ENCODE measurements at places on chromosomes 5 and 9.

GRCh38 chr5:102411-103043, 10.6 kb downstream of the PLEKHG4B start:
- no peak for DNase-seq

- no peak for DNase-seq
These were observed 829.6 kb upstream of the ZNF608 start for GRCh38 chr5:125575891-125576505.

- DNase-seq: peak; percentile 21
These were observed 8.8 kb upstream of the IGFBPL1 start for GRCh38 chr9:38432922-38433510.

DNA sequence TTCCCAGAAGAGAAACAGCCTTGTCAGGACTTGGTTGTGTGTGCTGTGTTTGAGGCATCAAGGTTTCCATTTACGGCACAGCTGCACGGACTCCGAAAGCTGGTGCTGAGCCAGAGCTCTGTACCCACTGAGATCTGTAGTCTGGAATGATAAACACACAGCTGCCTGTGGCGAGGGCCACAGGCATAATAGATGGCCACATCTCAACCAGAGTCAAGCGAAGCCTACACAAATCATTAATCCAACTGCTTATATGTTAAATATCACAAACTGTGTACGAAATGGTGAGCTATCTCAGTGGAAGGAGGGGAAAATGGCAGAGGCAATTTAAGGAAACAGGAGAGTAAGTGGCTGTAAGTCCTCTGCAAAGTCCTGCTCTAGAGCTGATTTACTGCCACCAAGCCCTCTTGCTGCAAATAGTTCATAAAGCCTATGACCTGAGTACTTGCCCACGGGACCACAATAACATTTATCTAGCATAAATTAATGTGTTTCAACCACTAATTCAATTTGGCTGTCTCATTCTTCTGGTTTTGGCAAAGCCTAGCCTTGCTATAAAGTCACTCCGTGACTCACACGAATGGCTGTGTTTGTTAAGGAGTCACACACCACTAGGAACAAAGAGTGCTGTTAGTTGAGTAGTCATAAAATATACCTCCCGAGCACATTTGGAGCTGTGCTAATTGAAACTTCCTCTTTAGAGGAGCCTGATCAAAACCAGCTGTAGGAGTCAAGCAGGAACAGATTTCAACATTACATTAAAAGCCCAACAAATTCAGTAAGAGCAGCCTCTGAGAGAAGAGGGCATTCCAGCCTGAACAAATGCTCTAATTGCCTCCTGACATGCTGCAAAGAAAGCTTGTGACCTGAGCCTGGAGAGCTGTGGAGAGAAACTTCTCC, 738.6 kb upstream of the ZNF608 start:
- DNase-seq: peak; percentile 99

DNA sequence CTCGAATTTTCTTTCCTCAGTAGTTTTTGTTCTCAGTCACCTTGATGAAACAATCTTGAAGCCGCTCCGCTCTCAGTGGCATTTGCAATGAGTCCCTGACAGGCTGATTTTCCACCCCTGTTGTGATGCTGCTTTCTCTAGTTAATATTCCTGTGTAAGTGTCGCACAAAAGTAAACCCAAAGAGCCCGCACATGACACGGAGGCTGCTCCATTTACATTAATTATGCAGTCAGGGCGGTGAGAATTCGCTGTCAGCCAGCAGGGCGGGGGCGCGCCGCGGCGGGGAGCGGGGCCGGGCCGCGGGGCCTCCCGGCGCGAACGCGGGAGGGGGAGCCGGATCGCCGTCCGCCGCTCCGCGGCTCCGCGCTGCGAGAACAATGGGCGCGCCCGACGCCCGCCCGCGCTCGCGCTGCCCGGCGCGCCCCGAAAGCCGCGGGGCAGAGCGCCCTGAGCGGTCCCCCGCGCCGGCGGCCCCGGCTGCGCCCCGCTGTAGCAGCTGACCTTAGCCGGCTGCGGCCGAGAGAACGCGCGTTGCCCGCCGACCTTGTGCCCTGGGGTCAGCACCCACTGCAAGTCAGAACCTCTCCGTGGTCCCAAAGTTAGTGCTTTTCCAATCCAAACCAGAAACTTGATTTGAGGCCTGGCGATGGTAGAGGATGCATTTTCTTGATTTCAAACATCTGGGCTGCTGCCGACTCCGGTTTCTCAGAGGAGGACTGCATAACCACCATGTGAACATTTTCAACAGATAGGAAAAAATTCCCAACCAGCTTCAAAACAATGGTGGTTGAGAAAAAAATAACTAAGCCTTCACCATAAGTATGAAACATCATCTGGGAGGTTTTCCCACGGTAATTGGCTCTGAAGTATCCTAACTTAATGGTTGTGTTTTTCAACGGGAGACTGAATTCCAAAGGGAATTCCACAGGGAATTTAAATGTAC, 142.6 kb downstream of the PBX3 start:
- DNase-seq: peak; percentile 52

GRCh38 chr5:146796911-146797310, 81.6 kb downstream of the PPP2R2B start:
- DNase-seq: no peak

GRCh38 chr5:54390015-54390414, 65.5 kb upstream of the HSPB3 start:
- peak; percentile 95 for DNase-seq

DNA sequence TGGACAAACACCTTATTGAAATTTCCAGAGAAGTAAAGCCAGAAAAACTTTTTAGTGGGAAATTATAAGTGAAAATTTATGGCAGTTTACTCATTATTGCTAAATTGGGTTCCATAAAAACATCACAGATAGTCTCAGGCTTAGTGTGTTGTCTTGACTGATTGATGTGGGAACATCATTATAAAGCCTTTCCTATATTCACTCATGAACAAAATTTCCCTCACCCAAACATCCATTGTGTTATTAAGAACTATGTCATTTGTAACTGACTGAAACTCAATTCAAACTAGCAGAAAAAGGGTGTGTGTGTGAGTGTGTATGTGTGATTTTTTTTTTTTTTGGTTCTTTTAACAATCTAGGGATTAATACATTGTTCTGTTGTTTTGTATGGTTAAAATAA, 143.7 kb upstream of the SEMA6A start:
- no peak for DNase-seq

DNA sequence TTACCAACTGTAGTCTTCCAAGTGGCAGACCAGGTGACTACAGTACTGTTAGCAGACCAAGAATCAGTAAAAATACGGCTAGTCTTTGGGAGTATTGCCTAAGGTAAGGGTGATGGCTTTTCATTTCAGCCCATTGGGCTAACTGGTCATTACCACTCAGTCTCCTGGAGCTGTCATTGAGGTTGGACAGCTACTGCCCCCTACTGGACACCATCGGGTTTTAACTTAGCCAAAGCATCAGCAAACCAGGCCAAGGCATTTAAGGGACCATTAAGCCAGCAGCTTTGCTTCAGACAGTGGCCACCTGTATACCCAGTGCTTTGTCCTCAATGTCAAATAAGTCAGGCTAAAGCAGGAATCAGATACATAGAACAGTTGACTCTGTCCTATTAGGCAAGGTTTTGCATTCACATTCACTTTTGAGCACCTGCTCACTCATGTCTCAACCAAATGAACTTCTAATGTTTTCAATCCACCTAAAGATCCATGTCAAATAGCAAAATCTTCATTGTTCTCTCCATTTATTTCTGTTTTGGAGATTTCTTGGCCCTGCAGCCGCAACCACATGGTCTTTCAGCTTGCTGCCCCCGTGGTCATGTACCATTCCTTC, 117.2 kb downstream of the INVS start:
- DNase-seq: peak; percentile 43

DNA sequence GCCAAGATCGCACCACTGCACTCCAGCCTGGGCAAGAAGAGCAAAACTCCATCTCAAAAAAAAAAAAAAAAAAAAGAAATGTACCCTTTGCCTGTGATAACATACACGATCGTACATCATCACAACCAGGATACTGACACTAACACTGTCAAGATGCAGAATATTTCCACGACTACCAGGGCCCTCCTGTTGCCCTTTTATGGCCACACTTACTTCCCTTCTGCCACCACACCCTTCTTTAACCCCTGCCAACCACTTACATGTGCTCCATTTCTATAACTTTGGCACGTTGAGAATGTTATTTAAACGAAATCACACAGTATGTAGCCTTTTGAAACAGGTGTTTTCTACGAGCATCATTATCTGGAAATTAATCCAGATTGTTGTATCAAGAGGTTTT, 69.0 kb upstream of the OTULINL start:
- no peak for DNase-seq

- DNase-seq: peak; percentile 100
These were observed 144.5 kb upstream of the TNC start for GRCh38 chr9:115262477-115262876.

- DNase-seq: no peak
These were observed 28.5 kb downstream of the GLDC start for GRCh38 chr9:6616951-6617602.

GRCh38 chr5:154103233-154103632, 64.5 kb downstream of the MFAP3 start:
- DNase-seq: no peak

GRCh38 chr5:74063821-74064220, 437.8 kb downstream of the ARHGEF28 start:
- peak; percentile 80 for DNase-seq

- DNase-seq: peak; percentile 27
These were observed 568.2 kb upstream of the CDH18 start for GRCh38 chr5:20556115-20556763.

- no peak for DNase-seq
These were observed 128.1 kb downstream of the BARX1 start for GRCh38 chr9:93826905-93827544.

DNA sequence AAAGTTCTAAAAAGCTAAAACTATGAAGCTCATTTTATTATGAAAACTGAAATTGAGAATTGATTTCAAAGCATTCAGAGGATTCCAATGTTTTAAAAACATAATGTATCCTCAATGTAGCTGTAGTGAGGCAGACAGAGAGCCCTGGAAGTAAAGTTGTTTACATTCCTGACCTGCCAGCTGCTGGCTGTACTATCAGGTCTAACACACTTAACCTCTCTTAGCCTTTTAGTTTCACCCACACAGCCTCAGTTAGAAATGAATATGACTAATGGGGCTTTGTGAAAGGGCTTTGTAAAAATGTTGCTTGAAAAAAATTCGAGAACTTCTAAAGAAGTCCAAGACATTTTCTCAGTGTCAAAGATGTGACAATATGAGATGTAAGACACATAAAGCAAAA, 122.6 kb downstream of the FBXL17 start:
- DNase-seq: peak; percentile 22

GRCh38 chr9:38309324-38310195, 82.9 kb upstream of the ALDH1B1 start:
- peak; percentile 8 for DNase-seq

DNA sequence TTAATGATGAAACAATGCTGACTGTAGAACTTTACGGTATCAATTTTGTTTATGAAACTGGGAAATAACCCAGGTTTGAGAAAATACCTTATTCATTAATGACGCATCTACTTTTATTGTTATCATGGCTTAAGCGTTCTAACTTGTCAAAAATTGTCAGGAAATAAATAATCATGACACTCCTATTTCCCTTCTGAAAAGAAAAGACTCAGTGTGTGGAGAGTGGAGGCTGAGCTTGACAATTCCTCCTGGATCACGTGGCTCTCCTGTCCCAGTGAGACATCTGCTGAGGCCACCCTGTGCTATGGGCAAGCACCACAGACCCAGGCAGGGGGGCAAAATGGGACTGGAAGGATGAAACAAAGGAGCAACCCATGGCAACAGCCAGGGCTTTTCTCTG, 466.4 kb downstream of the ZNF608 start:
- no peak for DNase-seq

DNA sequence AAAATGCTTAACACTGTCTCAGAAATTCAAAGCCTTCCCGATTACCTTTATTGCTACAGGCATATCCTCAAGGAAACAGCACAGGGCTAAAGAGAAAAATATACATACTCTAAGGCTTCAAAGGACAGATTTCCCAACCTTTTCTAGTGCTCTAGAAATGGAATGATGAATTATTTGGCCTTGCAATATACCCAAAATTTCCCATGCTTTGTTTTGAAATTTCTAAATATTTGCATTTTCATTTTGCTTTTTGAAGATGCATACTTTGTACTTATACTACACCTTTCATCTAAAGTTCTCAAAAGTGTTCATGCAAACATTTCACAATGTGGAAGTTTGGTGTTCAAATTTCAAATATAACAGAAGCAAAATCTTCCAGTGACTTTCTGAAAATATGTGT, 312.7 kb upstream of the PDE4D start:
- no peak for DNase-seq

- no peak for DNase-seq
These were observed 440.8 kb downstream of the BNC2 start for GRCh38 chr9:16429671-16430070.

DNA sequence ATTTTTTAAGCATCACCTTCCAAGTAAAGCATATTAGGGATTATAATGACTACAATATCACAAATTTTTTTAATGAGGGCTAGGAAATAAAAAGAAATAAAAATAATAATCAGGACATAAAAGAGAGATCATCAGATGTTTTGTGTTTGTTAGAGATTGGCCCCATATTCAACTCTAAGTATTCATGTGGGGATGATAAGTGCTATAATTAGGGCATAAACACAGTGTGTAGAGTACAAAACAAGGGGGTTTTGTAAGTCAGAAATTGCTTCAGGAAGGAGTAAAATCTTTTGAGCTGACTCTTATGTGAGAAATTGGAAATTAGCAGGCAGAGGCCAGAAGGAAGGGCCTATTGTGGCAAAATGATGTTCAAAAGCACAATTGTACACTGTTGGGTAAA, 127.3 kb downstream of the STARD4 start:
- no peak for DNase-seq

DNA sequence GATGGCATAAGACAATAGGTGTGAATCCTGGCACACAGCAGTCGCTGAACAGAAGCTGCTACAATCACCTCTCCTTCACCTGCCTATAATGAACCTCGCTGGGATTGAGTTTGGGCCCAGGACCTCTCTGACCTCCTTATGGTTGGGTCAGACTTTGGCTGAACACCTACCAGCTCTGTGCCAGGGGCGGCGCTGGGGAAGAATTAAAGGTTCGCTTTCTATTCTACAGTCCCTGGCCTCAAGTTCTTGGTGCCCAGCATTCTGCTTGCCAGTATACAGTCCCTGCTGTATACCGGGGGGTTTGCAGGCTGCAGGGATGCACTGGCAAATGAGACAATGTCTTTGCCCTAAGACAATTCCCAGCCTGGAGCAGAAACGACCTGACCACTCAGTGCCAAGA, 895 bp upstream of the STRBP start:
- no peak for DNase-seq

DNA sequence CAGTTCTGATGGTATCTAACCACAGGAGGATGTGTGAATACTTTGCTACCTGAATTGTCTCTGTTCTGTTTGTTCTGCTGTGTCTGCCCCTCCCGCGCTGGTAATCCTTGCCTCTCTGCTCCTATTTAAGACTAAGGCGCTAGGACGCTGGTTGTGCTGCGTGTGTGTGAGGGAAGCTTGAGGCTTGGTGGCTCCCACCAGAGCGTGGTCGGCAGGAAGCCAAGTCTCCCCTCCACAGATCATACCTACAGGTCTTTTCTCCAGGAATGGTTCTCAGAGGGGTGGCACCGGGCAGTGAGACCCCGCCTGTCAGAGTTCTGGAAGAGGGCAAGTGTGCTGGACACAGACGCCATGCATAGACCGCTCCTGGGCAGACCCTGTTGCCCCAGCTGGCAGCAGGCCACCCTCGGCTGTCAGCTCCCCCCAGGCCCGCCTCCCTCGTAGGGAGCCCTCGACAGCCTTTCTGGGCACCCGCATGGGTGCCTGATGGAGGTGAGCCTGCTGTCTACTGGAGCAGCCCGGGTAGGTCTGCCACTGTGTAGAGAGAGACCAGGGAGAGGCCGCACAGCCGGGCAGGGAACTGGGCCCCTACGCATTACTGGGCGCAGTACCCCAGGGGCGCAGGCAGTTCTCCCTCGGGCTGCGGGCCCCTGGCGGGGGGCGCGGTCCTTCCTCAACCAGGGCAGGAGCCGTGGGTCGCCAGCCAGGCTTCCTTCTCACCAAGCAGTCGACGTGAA, 53.4 kb upstream of the ROR2 start:
- DNase-seq: no peak

Measured in mammary epithelial cell (primary cell).